ENCODE measurements at places on chromosomes 2 and 18.

DNA sequence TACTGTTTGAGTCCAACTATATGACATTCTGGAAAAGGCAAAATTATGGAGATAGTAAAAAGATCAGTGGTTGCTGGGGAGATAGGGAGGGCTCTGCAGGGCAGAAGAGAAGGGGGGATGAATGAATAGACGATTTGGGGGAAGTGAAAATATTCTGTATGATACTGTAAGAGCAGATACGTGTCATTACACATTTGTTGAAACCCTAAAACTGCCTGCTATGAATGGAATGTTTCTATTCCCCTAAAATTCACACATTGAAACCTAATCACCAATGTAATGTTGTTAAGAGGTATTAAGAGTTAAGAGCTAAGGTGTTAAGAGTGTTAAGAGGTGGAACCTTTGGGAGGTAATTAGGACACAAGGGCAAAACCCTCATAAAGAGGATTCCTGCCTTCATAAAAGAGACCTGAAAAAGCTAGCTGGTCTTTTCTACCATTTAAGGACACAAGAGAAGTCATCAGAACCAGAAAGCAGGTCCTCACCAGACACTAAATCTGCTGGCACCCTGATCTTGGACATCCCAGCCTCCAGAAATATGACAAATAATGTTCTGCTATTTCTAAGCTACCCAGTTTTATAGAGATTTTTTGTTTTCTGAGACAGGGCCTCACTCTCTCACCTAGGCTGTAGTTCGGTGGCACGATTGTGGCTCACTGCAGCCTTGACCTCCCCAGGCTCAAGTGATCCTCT is 76.2 kb downstream of the ATAD2B start:
- DNase-seq = no peak

DNA sequence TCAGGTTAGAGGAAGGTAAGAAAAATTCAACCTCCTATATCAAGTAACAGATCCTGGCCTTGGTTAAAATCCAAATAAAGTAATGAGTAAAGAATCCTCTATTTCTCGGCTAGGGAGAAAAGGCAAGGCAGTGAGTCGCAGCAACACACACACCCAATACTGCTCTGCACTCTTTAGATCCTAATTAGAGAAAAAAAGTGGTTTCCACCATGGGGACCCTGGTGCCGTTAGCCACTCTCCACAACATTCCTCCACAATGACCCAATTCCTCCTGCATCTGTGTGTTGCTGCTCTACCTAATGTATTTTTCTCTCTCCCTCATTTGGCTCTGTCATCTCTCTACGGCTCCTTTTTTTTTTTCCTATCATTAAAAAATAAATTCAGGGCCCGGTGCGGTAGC is 462.7 kb downstream of the METTL4 start:
- DNase-seq = no peak

- no peak for DNase-seq
These were observed 879.4 kb downstream of the BCL11A start for GRCh38 chr2:59674100-59674499.

- DNase-seq = no peak
These were observed 14.0 kb downstream of the MCFD2 start for GRCh38 chr2:46901611-46902010.

- DNase-seq = no peak
These were observed 249.0 kb upstream of the OSR1 start for GRCh38 chr2:19607400-19607799.

DNA sequence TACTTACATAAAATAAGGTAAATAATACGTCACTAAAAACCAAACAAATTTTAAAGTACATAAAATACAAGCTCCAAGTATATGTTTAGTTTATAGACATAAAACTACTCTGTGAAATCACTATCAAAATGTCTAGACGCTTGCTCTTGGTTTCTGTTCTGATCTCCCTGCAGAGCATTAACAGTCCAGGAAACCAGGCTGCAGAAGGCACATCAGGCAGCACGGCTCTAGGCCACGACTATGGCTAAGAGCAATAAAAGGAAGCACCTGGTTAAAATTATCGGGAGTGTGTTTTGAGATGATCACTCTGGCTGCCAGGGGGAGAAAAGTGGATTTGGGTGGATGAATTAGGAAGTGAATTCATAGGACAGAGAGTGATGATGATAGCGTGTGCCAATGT is 196.0 kb upstream of the SPHKAP start:
- no peak for DNase-seq

DNA sequence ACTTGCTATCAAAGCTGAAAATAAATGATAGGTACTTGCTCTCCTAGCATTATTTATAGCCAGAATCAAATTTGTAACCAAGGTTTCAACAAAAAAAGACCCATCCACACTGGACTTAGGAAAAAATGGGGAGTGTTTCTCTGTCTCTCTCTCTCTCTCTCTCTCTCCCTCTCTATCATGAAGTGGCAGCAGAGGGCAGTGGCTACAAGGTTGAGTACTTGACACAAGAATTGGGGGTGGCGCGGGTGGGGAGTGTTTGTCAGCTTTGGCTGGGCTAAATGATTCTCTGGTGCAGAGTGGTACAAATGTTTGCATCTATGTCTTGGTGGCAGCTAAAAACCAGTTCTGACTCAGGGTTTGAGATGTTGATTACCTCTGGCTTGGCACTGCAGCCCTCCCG is 85.0 kb downstream of the RBM43 start:
- peak; percentile 25 for DNase-seq

DNA sequence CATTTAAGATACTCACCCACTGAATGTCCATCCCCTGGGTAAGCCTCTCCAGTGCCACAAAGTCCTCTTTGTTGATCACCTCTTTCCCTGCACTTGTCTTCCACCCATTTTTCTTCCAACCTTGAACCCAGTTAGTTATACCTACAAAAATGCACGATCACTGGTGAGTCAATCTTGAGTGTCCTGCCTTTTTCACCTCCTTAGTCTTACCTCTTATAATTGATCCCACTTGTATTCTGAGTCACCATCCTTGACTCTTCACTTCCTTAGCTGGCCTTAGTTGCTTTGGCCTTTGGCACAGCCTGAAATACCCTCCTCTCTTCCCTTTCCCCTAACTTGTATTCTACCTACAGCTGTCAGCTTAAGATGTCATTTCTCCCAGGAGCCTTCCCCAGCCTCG is 10.2 kb downstream of the RNASEH1 start:
- no peak for DNase-seq

GRCh38 chr18:36658611-36659010 is 170.2 kb downstream of the TPGS2 start:
- no peak for DNase-seq

GRCh38 chr2:139439100-139439499 is 658.9 kb upstream of the NXPH2 start:
- no peak for DNase-seq

DNA sequence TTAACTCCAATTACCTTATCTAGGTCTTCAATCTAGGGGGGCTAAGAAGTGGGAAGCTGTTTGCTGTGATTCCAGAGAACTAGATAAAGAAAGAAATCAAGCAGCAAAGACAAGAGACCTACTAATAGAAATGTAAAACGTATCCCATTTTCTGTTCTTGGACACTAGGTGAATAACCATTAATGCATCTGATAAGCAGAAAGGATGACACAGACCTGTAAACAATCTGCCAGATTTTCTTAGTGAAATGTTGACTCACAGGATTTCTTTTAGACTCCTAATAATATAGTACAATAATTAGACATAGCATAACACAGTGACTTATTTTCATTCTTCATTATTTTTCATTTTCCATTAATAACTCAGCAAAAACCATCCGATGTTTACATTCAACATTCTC is 1.3 kb downstream of the WDR35 start:
- DNase-seq = no peak

DNA sequence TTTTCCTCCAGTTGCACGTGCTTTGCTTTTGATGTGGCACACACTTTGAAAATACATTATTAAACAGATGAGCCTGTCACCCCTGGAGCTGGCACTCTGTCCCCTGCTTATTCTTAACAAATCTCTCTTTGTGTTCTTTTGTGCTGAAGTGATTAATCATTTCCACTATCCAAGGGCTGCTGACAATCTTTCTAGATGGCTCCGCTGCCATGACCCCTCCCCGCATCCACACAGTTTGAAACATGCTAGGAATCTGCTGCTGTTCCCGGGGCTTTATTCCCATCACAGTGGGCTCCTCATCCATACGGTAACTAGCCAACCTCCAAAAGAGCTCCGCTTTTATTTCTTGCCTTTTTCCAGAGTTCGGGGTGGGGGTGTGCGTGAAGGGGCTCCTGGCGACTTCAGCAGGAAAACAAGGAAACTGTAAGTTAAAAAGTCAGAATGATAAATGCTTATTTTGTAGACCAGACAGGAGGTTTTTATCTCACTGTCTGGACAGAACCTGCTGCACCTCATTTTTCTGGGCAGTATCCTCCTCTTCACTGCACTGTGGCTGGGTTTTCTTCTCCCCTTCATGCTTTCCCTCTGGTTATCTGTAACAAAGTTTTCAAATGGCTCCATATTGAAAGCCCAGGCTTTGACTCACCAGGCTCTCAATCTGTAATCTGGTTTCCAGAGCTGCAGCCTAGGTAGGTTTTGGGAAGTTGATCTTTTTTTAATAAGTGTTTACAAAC is 319.7 kb downstream of the AFF3 start:
- DNase-seq = no peak

DNA sequence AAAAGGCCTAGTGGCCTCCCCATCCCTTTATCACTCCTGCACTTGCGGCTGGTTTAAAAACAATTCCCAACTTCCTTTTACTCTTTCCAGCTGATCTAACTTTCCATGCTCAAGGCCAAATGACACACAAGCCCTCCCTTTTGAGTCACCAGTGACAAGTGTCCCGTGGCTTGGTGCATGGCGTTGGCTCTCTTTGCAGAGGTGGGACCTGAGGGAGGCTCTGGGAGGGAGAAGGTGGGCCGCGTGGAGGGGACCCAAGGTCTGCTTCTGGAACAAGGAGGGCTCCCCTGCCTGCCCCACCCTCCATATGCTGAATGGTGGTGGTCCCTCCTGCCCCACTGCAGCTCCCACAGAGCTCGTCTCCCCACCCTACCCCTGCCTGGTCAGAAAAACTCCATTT is 30.8 kb upstream of the HPCAL1 start:
- no peak for DNase-seq

- no peak for DNase-seq
These were observed 129.8 kb upstream of the EPAS1 start for GRCh38 chr2:46167406-46167805.

GRCh38 chr18:74869904-74870863 is 272.5 kb downstream of the ZNF407 start:
- no peak for DNase-seq

- no peak for DNase-seq
These were observed 59.3 kb downstream of the ETAA1 start for GRCh38 chr2:67456428-67456827.

- DNase-seq = no peak
These were observed 18.8 kb downstream of the ZEB2 start for GRCh38 chr2:144501118-144501517.

GRCh38 chr2:113174376-113174750 is 592 bp downstream of the PSD4 start:
- DNase-seq = no peak

DNA sequence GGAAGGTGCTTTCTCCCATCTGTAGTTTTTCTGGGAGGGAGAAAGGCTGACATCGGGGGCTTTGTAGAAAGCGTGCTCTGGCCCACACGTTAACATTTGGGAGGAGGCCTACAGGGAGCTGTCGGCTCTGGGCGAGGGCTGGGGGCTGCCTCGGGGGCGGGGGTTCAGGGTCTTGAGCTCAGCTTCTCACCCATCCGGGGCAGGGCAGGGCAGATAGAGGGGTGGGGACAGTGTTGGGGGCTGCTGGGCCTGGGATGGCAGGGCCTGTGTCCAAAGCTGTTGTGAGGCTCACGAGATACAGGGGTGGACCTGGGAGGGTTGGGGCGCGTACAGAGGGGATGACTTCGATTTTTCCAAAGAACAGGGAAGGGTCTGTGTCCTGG is 27.0 kb downstream of the NFATC1 start:
- no peak for DNase-seq

- no peak for DNase-seq
These were observed 13.2 kb upstream of the SS18 start for GRCh38 chr18:26103579-26103978.

GRCh38 chr2:215826838-215827441 is 186.4 kb downstream of the MREG start:
- no peak for DNase-seq

GRCh38 chr2:162484551-162484950 is 140.6 kb downstream of the GCA start:
- no peak for DNase-seq

DNA sequence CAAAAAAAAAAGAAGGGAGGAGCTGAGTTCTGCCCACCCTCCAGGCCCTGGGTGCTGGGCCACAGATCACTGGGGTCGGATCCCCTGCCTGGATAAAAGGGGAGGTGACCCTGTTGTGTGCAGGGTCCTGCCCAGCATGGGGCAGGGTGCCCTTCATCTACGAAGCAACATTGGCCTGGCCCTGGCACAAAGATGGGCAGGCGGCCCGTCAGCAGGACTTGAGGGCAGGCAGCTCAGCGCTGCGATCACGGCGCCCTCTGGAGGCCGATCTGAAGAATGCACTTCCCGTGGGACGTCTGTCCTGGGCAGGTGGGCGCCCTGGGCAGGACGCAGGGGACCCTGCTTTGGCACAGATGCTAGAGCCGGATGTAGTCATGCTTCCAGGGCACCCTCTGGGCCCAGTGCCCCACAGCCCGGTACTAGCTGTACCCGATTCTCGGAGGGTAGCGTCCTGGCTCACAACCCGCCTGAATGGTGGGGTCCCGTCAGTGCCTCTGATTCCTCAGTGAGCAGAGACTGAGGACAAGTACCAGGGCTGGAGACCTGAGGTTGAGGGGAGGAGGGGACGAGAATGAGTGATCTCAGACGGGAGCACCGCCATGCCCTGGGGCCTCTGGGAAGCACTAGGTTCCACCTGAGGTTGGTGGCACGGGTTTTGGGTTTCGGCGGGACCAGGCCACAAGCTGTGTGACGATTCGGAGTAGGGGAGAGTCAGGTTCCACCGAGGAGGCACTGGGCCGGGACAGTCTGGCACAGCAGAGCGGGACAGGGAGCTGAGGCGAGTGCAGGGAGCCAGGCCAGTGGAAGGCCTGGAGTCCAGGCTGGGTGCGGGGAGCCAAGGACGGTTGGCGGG is 18.0 kb downstream of the ARID5A start:
- DNase-seq = peak; percentile 77

Measured in HAP-1 (cell line).